ENCODE measurements at places on chromosomes 16 and 17. TPM values are rescaled to one million over a fixed set of nuclear protein-coding genes. Genes with fewer than 3 reads are reported as not detected.
A peak's percentile ranks its signal among the peaks of the same experiment; 100 is the strongest.

DNA sequence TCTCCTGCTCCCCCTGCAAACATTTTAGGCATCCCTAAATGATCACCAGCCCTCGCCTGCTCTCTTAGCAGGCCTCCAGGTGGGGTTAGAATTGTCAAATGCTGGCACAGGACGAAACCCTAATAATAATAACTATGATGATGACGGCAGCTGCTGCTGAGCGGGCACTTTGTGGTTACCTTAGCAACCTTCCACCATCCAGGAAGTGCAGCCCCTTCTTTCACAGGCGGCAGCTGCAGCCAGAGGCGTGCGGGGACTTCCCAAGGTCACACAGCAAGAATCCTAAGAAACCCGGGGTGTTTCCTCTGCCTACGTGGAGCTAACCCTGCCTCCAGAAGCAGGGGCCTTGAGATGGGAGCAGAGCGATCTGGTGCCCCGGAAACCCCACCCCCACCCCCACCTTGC lies 22.4 kb upstream of the EIF1 start:
- no peak for DNase-seq

GRCh38 chr16:58422809-58423208 lies 30.5 kb downstream of the GINS3 start:
- DNase-seq: no peak

DNA sequence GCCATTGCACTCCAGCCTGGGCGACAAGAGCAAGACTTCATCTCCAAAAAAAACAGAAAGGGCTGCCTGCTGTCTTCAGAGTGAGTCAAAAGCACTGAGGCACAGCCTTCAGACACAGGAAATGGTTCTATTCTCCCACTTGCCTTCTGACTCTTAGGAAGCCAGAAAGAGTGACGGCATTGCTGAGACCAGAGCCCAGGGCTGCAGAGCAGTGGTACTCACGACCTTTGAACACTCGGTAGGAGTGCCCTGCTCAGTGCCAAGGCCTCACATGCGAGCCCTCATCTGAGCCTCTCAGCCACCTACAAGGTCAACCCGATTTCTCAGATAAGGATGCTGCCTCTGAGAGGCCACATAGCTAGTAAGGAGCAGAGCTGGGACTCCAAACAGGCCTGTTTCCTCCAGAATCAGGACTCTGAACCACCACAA lies 3.5 kb upstream of the ITGAE start:
- no peak for DNase-seq

- no peak for DNase-seq
These were observed 6.2 kb downstream of the ZNF276 start for GRCh38 chr16:89727406-89728120.

- no peak for DNase-seq
These were observed 60.9 kb downstream of the RMI2 start for GRCh38 chr16:11406177-11406560.

- DNase-seq: no peak
These were observed 7.3 kb downstream of the HASPIN start for GRCh38 chr17:3730881-3731429.

DNA sequence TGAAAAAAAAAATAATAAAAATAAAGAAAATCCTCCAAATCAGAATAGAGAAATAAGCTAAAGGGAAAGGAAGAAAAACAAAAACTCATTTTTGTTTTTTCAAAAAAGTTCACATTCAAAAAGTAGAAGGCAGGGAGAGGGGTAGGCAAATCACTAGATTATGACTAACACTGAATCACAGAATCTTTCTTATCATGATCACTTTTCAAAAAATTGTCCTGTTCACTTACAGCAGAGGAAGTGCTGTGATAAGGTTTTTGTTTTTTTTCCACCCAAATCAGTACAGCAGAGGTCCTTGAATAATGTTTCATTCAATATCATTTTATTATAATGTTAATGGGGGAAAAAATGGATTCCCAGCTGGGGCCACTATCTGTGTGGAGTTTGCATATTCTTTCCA lies 106.4 kb downstream of the CA4 start:
- no peak for DNase-seq

GRCh38 chr16:78122774-78123315 lies 23.4 kb downstream of the WWOX start:
- DNase-seq: no peak

GRCh38 chr17:71168053-71168741 lies 952.6 kb upstream of the SOX9 start:
- DNase-seq: no peak

- DNase-seq: no peak
These were observed 71.8 kb upstream of the METRNL start for GRCh38 chr17:83007504-83008185.

DNA sequence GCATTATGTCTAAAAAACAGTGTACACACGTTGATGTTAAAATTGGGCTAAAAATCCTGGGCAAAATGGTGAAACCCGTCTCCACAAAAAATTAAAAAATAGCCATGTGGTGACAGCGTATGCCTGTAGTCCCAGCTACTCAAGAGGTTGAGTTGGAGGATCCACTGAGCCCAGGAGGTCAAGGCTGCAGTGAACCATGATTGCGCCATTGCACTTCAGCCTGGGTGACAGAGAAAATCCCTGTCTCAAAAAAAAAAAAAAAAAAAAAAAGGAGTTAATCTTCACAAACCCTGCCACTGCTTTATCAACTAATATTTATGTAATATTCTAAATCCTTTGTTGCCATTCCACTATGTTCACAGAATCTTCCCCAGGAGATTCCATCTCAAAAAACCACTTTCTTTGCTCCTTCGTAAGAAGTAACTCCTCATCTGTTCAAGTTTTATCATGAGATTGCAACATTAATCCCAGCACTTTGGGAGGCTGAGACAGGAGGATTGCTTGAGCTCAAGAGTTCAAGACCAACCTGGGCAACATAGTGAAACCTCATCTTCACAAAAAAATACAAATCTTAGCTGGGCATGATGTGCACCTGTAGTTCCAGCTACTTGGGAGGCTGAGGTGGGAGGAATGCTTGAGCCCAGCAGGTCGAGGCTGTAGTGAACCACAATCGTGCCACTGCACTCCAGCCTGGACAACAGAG lies 1.9 kb upstream of the C16orf87 start:
- DNase-seq: no peak

DNA sequence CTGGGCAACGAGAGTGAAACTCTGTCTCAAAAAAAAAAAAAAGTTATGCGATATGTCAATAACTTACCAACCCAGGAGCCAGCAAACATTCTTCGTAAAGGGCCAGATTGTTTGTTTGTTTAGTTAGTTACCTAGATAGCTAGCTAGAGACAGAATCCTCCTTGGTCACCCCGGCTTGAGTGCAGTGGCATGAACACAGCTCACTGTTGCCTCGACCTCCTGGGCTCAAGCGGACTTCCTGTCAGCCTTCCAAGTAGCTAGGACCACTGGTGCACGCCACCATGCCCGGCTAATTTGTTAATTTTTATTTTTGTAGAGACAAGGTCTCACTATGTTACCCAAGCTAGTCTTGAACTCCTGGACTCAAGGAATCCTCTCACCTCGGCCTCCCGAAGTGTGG lies 113.0 kb downstream of the LITAF start:
- no peak for DNase-seq

- peak; percentile 67 for DNase-seq
These were observed 16.3 kb downstream of the MYL4 start for GRCh38 chr17:47225436-47225858.

GRCh38 chr17:55702150-55702549 lies 20.5 kb downstream of the TMEM100 start:
- no peak for DNase-seq

- DNase-seq: no peak
These were observed 18.0 kb upstream of the RNF135 start for GRCh38 chr17:30952638-30953393.

- DNase-seq: no peak
These were observed 6.3 kb downstream of the GAN start for GRCh38 chr16:81321039-81321438.

DNA sequence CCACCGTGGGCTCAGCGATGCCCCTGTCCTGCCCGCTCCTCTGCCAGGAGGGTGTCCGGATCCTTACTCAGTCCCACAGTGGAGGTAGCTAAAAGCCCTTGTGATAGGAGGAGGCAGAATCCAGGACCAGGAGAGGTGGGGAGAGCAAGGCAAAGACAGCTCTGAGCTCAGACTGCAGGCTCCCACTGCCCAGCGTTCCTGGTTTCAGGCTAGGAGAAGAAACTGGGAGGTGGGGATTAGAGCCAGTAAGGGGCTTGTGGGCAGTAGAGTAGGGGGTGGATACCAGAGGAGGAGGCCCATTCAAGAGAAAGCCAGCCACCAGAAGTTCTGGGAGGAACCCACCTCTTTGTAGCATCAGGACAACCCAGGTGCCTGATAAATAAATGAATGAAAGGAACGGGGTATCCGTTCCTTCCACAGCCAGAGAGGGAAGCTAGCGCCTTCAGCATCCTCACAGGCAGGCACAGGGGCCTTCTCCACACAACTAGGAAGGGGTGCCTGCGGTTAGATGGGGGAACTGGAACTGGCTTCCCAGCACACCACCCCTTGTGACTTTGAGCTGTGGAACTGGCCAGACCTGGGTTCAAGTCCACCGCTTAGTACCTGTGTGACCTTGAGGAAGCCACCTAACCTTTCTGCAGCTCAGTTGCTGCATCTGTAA lies 2.3 kb downstream of the IL21R start:
- no peak for DNase-seq

DNA sequence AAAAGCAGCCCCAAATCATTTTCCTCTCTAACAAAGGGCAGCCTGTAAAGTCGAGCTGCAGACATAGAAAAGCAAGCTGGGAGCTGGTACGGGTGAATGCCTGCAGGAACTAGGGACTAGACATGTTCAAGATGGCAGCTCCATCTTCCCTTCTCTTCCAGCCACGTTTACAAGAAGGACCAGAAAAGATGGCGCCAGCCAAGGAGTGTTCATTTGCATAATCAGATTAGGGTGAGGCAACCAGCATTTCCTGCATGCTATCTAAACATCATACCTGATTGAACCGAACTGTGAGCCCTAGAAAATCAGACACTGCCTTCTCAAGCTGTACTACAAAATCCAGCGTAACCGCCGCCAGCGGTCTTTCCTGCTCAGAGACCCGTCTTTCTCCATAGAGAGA lies 896.8 kb downstream of the CDH11 start:
- no peak for DNase-seq

- no peak for DNase-seq
These were observed 8.7 kb upstream of the UBE2G1 start for GRCh38 chr17:4375039-4375748.

DNA sequence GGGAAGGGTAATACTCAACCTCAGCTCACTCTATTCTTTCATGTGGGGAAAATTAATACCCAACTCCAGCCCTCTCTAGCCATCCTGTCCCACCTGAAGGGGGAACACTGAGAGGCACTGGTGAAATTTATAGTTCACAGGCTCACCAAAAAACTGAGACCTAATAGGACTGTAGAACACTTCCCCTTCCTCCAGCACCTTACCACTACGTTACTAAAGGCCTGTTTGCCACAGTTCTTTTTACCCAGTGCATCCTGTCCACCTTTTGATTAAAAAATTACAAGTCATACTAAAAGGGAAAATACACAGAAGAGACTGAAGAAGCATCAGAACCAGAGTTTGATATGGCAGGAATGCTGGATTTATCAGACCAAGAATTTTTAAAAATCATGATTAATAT lies 26.0 kb downstream of the DHRS7B start:
- DNase-seq: no peak

DNA sequence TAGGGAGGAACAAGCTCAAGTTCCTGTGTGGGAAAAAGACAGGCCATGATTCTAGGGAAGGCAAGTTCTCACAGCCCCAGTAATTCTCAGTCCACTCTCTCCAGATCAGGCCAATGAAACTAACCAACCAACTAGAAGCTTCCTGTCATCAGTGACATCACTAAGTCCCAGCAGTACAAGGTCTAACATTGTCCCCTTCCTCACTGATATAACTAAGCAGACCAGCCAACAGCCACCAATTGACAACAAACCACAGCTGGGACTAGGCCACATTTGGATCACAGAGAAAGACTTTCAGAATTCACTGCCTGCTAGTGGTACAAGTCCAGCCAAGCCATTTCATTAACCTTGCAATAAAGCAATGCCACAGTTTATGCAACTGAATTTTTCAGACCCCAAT lies 94.0 kb downstream of the CACNG1 start:
- no peak for DNase-seq

GRCh38 chr17:61570118-61570517 lies 20.9 kb downstream of the NACA2 start:
- no peak for DNase-seq

DNA sequence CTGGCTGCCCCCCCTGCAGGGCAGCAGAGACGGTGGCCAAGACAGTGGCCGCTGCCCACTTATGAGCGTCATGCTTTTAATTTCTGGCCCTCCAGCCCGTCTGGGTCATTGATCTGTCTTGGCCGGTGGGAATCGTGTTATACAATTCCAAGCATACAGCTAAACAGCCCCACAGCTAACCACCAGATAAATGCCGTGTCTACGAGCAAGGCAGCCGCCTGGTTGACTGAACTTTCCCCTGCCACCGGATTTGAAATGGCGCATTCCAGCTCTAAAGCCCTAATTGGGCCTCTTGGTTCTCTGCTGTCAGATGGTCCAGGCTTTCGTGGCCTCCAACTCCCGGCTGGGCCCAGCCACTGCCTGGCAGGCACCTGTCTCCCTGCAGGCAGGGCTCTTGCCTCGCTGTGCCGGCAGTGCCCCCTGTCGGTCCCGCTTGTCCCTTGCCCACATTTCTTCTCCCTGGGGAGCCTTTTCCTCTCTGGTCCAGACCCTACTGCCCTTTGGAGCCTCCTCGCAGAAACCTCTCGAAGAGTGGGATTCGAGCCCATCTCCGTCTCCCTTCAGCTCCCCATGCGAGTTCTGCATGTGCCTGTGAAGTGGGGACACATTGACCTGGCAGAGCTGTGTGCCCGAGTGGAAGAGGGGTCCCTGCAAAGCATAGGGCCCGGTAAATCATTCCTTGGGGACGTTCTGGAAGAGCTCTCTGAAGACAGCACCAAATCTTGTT lies 1.8 kb upstream of the RBFOX3 start:
- DNase-seq: no peak

DNA sequence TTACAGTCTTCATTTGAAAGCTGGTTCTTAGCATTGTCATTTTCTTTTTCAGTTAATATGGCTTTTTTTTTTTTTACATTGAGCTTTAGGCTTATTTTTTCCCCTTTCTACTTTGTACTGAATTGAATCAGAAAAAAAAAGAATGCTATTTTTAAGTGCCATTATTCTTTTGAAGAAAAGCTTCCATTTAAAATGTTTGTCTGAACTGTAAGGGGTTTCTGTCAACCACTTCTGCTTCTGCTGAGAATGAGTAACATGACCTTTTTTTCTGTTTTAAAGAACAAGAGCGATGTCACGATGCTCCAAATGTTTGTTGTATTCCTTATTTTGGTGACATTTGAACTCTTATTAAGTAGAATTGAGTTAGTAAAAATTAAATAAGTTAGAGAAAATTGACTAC lies 50.0 kb downstream of the MRTFB start:
- no peak for DNase-seq

Gene SPNS3
- not detected for total RNA-seq

Gene CLEC18A
- total RNA-seq: not detected

Gene C17orf78
- total RNA-seq: not detected

Gene PLCG2
- total RNA-seq: 2.4 TPM

Gene TM4SF5
- not detected for total RNA-seq

Gene GALNS
- 14.7 TPM for total RNA-seq

Gene FOXJ1
- not detected for total RNA-seq

Gene TMEM204
- 14.7 TPM for total RNA-seq

Gene GPR139
- not detected for total RNA-seq

Gene PGS1
- total RNA-seq: 20.2 TPM

Gene PSMC5
- 153 TPM for total RNA-seq

All from gastrocnemius medialis (tissue), 4 donors.